Activated naive CD4-positive, alpha-beta T cell (primary cell): ENCODE measurements at places on chromosomes 12 and 14.

- no peak for DNase-seq
Observed at GRCh38 chr12:11568762-11569478, 80.6 kb upstream of the ETV6 start.

DNA sequence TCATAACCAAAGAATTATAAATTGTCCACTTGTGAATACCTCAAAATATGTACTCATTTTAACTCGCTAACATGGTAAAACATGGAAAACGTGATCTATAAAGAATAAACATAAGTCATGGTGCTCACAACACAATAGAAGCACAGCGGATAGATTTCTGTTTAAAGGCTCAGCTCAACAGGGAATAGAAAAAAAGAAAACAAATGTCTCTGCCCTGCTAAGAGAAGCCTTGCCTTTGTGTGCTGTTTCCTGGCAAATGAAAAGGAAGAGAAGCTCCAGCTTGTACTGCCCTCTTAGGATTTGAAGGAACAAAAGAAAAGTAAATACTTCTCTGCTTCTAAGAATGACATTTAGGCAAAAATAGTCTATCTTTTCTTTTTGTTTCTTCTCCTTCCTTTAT lies 121.0 kb upstream of the KRR1 start:
- no peak for DNase-seq

GRCh38 chr12:64603183-64603841 lies 7.0 kb upstream of the RASSF3 start:
- no peak for DNase-seq

DNA sequence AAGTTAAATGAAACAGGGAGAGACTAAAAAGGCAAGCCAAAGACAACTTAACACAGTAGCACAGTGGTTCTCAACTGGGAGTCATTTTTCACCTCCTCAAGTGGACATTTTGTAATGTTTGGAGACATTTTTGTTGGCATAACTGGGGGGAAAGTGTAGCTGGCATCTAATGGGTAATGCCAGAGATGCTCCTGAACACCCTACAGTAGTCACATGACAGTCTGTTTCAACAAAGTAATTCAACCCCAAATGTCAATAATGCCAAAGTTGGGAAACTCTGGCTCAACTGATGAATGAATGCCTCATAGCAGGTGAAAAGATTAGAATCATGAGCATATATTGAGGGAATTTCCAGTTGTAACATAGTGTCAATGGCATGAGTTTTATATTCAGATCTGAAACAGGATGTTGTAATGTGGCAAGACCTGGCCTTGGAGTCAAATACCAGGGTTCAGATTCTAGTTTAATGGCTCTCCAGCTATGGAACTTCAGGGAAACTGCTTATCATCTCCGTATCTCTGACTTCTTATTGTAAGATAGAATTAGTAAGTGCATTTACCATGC lies 2.4 kb upstream of the OR4K5 start:
- no peak for DNase-seq

DNA sequence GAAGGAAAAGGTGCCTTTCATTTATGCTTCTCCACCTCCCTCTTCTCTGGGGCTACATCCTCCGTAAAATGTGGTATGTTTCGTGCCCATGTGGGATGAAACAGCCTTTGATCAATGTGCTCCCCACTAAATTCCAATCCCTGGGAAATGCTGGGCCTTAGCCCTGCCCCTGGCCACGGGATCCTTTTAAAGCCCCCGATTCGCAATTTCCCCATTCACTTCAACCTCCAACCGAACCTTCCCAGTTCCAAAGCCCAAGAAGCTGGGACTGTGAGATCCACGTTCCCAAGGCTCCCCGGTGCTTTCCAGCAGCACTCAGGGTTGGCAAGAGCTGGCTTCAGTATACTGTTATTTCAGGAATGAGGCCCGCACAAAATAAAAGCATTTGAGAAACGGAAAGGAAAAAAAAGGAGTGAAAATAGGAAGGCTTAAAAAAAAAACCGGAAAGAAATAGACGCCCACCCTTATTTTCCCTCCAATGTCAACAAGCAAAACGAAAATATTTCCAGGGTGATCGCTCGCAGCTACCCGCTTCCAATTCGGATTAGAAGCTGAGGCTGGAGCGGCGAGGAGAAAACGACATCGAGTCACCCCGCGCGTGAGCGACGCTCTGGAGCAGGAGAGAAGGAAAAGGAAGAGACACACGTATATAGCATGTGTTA lies 1.3 kb upstream of the FOXG1 start:
- no peak for DNase-seq

DNA sequence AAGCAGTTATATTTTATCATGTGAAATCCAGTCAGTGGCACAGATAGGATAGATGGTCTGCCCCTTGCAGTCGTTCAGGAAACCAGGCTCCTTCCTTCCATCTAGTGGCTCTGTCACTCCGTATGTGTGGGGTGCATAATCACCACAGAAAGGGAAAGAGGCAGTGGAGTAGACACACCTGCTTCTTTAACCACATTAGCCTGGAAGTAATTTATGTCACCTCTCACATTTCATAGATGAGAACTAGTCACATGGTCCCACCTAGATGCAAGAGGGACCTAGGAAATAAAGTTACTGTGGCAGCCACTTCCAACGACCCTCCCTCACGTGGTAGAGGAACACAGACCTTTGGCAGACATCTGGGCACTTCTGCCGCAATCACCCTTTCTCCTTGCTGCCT lies 14.2 kb upstream of the RNU6-8 start:
- DNase-seq: no peak

DNA sequence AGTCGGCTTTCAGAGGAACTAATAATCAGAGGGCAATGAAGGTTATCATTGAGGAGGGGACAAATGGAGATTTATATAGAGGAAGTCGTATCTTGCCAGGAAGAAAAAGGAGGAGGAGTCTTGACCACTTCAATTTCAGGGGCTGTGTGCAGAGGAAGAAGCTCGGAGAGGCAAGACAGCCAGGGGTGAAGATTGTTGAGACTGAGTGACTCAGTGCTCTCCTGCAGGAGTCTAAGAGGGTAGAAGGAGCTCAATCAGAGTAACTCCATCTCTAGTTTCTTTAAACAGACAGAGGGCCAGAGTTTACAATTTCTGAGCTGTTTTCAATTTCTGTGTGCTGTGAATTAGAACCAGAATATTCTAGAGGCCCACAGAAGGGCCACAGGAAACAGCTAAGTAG lies 439.3 kb upstream of the PRICKLE1 start:
- DNase-seq: no peak

DNA sequence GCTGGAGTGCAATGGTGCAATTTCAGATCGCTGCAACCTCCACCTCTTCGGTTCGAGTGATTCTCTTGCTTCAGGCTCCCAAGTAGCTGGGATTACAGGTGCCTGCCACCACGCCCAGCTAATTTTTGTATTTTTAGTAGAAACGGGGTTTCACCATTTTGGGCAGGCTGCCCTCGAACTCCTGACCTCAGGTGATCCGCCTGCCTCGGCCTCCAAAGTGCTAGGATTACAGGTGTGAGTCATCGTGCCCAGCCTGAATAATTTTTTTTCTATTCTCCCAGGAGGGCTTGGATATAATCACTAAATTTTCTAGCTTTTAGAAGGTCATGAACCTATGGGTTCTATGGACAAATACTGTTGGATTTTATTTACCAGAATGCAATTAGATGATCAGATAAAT lies 44.7 kb upstream of the GNPNAT1 start:
- no peak for DNase-seq

GRCh38 chr14:26606729-26607312 lies 9.0 kb upstream of the NOVA1 start:
- no peak for DNase-seq

GRCh38 chr14:30558675-30559555 lies at the start of gene G2E3:
TSS of gene G2E3 (plus strand) at chr14:30559158. CDS start at chr14:30581080, 21,922 bp downstream.
- peak; percentile 69 for DNase-seq

- DNase-seq: no peak
Observed at GRCh38 chr14:74951443-74952179, 3.8 kb downstream of the PGF start.

- DNase-seq: no peak
Observed at GRCh38 chr12:75170640-75171185, 38.9 kb downstream of the KCNC2 start.

DNA sequence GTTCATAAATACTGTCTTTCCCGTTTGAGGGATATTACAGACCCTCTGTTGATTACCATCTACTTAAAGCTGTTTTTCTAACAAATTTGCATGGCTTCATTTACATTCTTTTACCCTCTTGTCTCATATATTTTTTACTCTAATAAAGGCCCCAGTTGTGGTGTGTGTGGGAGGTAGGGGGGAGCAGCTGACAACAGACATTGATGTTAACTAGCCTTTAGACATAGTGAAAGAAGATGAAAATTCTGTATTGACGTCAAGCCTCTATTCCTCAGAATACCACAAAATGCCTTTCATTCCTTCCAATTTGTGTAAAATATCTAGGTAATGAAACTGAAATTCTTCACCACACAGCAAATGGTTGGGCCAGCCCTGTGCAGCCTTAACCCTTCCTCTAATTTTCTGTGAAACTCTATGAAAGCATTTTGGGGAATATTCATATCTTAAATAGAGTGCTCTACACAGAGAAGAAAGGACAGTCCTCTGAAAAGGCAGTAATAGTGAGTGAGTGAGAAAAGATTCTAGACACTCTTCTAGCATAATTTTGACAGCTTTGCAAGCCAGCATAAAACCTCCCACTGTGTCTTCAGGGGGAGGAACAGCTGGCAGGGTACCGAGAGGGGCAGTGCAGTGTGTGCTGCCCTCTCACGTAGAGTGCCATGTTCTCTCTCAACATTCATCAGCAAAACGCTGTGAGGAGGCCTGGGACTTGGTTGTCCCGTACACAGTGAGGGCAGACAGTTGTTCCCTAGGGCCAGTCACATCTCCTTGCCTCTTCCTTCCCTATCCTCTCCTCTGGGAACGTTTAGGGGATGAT lies 20.1 kb upstream of the CERS5 start:
- DNase-seq: no peak

DNA sequence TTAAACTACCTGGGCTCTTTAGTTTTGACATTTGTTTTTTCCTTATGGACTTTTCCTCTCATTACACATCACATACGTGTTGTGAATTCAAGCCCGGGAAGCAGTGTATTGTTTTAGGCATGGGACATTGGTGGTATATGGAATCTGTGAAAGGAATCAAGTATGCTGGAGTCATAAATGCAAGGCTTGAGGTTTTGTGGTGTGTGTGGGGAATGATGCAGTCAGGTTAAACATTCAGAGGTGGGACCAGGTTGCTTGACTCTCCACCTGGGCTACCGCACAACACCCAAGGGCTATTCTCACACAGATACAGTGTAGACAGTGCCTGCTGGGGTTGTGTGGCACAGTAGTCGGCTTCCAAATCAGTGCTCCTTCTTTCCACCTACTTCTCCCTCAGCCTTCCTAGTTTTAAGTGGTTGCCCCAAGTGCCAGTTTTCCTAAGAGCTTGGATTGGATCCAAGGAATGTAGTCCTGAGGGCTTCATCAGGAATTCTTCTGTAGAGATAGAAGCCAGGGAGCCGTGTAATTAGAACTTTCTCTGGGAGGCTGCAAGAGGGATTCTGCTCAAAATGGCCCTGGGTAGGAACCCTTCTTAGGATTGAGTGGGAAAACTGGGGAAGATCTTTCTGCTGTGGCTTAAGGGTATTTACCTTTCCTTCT lies 243.7 kb downstream of the C12orf75 start:
- no peak for DNase-seq

DNA sequence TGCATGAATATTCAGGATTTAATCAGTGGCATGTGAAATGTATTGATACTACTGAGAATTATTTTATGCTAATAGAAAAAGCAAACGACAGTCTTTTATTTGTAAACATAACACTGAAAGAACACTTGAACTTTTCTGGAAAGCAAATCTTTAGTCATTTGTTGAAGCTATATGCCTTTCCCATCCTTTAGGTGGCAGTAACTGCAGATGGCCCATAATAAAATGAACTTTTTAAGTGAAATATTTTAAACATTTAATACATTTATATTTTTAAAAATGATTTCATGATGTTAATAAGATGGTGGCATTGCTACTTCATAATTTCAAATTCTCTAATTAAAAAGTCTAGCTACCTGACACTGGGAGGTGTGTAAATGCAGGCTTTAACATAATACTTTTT lies 13.9 kb upstream of the KRR1 start:
- DNase-seq: no peak

DNA sequence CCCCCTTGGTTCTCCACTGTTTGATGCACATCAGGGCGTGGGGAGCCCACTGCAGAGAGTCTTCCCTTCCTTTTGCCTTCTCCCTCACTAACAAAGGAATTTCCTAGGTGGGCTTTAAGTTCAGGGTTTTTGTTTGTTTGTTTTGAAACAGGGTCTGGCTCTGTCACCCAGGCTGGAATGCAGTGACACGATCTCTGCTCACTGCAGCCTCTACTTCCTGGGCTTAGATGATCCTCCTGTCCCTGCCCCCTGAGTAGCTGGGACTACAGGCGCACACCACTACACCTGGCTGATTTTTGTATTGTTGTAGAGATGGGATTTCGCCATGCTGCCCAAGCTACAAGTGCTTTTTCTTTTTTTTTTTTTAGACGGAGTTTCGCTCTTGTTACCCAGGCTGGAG lies 33.8 kb downstream of the EP400 start:
- no peak for DNase-seq

DNA sequence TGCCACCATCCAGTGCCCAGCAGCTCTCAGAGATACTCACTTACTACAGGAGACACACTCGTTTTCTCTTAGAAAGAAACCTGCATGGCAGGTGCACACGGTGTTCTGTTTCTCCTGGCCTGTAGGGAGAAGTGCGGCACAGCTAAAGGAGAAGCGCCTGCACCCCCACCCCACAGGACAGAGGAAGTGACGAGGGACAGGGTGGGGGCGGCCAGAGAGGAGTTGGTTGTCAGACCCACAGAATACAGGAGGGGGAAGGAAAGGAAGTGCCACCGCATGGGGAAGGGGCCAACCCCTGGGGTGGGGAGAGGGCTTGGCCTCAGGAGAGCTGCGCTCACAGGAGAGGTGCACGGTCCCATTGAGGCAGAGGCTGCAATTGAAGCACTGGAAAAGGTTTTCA lies 8.8 kb downstream of the TNFRSF1A start:
- no peak for DNase-seq

DNA sequence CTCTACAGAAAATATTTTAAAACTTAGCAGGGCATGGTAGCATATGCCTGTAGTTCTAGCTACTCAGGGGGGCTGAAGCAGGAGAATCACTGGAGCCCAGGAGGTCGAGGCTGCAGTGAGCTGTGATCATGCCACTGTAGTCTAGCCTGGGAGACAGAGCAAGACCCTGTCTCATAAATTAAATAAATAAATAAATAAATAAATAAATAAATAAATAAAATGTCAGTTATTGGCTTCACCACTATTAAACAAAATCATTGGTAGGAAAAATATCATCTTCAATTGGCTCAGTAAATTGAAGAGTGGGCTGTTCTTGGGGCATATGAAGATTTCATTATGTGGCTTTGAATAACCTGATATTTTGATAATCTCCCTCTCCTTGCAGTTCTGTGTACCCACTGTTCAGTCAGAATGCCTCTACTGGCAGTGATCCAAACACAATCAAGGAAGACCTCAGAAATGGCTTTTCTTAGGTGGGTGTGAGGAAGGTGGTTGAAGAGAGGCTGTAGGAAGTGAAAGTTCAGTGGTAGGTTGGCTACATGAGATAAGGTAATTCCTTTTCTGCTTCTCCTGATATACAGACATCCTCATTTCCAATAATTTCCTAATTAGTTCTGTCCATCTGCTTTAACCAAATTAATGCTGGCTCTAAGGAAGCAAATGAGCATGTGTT lies 175.8 kb downstream of the MSRB3 start:
- no peak for DNase-seq
